ENCODE measurements at places on chromosomes 5 and 9.
A peak's percentile ranks its signal among the peaks of the same experiment; 100 is the strongest.

DNA sequence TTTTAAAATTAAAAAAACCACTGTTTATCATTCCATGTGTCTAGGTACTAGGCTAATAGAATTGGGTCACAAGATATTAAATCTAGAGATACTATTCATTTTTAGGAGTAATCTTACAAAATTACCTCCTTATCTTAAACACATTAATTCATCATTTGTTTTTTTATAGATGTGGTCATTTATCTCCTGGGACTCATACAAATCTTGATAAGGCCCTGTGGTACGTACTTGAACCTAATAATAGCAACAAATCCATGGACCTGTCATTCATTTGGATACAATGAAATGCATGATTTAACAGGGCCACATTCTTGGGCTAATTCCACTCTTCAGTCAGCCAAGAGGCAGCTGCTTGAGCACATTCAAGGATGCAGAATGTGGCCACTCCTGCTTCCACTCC lies 66.4 kb upstream of the MARCHF11 start:
- DNase-seq: no peak

DNA sequence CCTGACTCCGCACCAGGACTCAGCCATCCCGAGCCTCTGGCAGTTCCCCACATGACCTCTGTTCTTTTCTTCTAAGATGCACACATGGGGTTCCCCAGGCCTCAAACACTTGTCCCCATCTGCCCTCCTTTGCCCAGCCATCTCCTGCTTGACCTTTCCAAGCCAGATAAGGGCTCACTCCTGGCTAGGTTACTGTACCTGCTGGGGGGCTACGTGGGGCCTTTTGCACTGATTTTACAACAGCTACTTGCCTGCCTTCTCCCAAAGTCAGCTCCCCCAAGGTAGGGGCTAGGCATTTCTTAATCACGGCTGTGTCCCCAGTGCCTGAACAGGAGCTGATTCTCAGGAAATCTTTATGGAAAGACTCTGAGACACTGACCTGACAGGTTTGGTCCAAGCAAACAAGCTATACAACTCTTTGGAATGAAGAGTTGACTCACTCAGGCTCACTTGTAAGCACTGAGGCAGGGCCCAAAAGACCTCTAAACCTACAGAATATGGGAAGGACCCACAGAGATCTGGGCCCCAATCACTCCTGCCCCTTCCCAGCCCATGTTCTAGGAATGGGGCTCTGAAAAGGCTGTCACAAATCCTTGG lies 2.5 kb downstream of the MACROH2A1 start:
- peak; percentile 14 for DNase-seq

DNA sequence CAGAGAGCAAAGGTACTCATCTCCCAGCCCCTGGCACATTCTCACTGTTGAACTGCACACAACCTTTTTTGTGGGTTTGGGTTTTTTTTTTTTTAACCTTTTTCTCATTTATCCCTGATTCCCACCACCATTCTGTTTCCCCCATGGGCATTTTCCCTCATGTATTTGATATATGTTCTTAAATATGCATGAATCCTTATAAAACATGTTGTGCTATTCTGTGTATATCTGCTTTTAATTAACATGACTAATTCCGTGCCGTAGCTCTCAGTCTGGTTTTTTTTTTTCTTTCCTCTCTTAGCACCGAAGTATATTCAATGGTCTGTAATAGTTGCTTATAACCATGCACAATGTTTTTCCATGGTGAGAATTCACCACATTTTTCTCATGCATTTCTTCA lies 204.5 kb downstream of the RGS3 start:
- DNase-seq: no peak

DNA sequence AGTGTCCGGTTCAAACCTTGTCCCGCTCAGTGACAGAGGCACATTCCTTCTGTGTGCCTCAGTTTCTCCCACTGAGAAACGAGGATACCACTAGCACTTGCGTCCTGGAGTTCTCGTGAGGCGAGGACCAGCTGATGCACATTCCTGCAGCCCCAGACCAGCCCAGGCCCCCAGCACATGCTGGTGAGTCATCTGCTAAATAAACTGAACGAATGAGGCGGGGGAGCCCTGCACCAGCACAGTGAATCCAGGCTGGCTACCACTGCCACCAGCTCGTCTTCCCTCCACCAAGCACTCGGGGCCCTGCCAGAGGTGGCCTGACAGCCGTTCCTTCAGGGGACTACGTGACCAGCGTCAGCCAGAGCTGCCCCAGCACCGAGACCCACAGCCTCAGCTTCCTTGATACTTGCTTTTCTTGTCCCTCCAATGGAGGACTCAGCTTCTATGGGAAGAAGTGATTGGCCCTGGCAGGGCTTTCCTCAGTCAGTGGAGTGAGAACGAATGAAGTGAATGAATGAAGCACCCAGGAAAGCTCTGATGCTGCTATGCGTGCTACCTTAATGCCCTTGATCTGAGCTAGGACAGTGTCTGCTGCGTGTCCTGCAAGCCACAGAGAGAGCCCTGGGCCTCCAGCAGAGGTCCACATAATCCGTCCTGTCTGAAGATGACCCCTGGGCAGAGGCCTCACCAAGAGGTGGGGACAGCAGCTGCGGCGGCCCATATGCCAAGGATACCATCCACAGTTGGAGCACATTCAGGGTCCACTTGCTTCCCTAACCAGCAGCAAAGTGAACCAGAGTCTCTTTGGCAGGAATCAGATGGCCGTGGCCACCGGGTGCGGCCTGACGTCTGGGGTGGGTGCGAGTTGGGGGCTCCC lies 13.5 kb upstream of the BARX1 start:
- DNase-seq: no peak

DNA sequence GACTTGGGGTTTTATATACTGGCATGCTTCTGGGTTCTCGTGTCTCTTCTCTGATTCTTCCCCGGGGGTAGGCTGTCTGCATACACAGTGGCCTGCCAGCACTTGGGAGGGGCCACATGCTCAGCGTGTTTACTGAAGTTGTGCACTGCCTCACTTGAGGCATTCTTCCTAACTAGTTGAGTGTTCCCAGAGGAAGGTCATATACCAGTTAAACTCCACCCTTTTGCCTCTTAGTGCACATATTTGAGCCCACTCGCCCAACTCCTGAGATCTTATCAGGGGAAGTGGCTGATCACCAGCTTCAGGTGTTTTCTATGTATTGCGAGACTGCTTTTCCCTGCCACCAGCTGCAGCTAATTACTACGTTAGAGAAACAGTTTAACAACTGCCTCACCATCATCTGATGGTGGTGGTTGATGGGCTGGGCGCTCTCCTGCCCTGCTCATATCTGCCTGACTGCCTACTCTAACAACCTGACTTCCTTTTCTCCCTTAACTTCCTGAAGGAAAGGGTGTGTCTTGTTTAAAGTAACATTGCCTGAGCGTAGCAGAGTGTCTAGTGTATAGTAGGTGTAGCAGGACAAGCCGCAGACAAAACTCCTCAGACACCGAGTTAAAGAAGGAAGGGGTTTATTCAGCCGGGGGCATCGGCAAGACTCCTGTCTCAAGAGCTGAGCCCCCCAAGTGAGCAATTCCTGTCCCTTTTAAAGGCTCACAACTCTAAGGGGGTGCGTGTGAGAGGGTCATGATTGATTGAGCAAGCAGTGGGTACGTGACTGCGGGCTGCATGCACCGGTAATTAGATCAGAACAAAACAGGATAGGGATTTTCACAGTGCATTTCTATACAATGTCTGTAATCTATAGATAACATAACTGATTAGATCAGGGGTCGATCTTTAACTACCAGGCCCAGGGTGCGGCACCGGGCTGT lies 60.1 kb upstream of the CLINT1 start:
- DNase-seq: no peak

- DNase-seq: no peak
Measured at GRCh38 chr5:174243904-174244303, 198.4 kb downstream of the NSG2 start.

DNA sequence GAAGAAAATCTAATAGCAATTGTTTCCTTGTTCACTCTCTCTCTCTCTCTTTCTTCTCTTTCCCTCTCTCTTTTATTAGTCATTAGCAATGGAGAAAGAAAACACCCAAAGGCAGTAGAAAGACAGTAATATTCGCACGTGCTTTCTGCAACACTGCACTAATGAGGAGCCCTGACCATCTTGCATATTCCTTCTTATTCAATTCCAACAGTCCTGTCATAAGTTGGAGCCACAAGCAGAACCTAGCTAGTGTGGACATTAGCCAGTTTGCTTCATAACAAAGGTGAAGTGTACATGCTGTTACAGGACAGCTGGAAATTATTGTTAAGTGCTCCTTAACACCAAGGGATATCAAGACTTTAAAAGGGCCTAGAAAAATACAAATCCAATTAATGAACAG lies 63.4 kb downstream of the TRIM32 start:
- no peak for DNase-seq

DNA sequence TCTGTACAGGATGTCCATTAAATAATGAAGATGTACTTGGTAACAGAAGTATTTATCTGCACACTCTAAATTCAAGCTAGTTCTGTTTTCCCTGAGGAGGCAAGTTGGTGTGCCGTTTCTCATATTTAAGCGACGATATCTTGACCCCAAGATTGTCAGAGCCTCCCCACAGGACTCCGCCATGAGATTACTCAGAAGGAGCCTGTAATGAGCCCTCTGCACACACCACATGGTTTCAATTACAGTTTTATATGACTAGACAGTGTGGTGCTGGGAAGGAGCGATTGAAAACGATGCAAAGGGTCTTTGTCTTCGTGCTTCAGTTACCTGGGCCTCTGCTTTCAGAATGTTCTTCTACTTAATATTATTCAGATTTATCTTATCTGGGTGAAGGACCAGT lies 840.4 kb upstream of the WWC1 start:
- DNase-seq: no peak

Measured in AML-193 (cell line).